ENCODE measurements at places on chromosomes 3 and 15.

GRCh38 chr3:142210608-142211007 is 14.8 kb downstream of the GK5 start:
- DNase-seq: no peak

GRCh38 chr3:39178553-39178952 is 13.8 kb downstream of the XIRP1 start:
- no peak for DNase-seq

DNA sequence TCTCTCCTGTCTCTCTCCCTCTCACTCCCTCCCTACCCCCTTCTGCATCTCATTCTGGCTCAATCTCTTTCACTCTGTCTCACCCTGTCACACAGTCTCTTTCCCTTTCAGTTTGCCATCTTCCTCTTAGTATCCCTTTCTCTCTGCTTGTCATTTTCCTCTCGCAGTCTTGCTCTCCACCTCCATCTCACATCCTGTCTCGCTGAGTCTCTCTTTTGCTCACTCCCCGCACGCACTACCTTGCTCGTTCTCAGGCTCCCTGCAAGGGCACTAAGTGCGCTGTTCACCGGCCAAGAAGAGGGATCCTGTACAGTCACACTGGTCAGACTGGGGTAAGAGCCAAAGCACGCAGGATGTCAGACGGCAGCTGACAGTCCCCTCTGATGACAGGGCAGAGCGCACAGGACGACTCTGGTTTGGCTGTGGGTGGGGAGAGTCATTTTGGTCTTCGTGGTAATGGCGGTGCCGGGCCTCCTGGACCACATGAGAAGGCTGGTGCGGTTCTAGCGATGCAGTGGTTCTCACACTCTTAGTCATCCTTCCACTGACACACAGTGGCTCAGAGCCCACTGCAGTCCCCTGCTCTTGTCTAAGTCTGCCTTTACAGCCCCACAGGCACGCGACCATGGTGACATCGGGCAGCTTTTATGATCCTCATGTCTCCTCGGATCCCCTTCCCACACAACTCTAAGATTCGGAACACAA is 356.8 kb downstream of the FOXP1 start:
- peak; percentile 8 for DNase-seq

DNA sequence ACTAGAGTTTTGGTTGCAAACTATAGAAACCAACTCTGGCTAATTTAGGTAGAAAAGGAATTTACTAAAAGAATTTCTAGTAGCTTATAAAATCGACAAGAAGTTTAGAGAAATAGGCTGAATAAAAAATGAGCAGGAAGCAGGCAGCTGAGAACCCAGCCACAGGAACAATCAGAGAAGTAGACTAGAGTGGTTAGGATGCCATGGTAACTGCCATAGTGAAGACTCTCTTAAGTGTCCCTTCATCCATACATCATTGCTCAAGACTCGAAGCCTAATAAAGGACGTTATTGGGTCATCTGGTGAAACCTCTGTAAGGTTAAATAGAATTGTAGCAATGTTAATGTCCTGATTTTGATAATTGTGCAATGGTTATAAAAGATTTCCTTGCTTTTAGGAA is 13.8 kb downstream of the AVEN start:
- DNase-seq: peak; percentile 42

DNA sequence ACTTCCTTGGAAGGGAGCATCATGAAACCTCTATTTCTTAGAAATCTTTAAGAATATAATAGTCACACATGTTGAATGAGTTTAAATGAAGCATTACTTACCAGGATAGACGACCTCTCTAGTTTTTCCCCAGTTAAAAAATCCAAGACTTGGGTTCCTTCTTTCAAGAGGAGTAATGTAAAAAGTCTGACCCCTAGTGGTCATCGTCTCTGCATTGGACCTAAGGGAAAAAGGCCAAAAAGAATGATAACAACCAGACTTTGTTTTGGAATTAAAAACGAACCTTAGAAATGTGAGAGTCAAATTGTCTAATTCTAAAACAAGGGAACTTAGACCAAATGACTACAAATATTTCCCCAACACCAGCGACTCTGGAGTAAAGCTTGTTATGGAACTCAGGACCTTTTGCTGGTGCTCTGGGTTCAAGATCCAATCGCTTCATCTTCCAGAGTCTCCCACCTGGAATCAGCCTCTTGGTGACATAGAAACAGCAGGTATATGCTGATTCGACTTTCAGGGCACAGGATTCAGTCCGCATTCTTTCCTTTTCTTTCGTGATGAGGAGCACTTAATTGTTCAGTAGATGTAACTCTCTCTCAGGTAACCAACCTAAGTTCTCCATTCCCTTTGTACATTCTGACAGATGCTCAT is 214.8 kb upstream of the TPRG1 start:
- no peak for DNase-seq

DNA sequence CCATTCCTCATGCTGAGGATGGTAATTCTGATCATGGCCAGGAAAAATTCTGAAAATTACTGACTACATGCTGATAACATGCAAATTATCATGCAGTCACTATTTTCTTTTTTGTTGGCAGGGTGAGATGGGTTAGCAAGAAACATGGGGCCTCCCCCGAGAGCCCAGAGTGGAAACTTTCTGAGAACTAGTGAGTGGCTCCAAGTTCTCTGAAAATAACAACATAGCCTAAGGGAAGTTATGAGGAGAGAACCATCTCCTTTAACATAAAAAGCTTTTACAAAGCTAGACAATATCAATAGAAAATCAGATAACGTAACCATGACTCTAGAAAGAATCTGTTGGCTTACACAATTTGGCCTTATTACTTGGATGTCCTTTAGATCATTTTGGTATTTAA is 254.2 kb downstream of the PLOD2 start:
- no peak for DNase-seq

GRCh38 chr3:151675858-151676615 is 57.7 kb upstream of the AADACL2 start:
- DNase-seq: no peak

DNA sequence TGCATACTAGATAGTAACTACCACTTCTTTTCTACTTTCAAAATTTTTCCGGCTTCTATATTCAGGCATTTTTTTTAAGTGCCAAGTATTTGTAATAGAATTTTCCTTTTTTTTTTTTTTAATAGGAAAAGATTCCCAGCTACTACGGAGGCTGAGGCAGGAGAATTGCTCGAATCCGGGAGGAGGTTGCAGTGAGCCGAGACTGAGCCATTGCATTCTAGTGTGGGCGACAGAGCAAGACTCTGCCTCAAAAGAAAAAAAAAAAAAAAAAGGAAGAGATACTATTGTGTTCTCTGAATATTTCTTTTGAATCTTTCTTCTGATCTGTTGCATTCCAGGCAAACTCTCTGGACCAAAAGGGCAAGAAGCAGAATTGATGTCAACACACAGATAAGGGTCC is 557.3 kb downstream of the FGF12 start:
- DNase-seq: no peak
